Activated effector memory CD4-positive, alpha-beta T cell treated with Interleukin-2 at 50 U/mL for 16 hours (primary cell): ENCODE measurements at places on chromosomes 2 and 18.
A peak's percentile ranks its signal among the peaks of the same experiment; 100 is the strongest.

DNA sequence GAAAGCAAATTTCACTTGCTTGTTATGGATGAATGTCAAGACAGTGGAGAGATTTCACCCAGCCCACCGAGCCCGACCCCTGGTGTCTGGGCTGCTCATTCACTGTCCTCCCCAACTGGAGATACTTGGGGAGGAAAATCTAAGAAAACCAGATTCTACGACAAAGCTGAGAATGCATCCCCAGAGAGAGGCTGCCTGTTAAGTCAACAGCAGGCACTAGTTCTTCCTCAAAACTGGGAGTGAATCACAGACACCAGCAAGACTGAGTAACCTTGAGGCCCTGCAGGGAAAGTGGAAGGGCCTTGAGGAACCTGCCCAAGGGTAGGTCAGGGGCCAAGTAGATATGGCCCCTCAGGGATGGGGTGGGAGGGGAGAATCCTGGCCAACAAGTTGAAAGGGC lies 34.2 kb upstream of the MLPH start:
- no peak for DNase-seq

- no peak for DNase-seq
Measured at GRCh38 chr2:190881084-190881597, 520 bp downstream of the GLS start.

DNA sequence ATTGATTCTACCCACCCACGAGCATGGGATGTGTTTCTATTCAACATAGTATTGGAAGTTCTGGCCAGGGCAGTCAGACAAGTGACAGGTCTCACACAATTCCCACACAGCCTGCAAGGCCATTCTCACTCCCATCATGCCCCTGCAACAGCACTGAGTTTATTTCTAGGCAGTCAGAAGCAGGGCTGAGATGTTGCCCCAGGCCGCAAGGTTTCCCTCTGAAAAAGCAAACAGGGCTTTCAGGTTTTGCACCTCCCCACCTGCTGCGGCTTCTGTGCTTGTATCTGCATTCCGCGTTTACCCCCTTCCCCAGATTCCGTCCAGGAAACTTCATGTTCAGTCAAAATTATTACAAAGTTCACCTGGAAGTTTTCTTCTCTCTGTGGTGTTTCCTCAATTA lies 9.4 kb upstream of the TACR1 start:
- no peak for DNase-seq

- DNase-seq = no peak
Measured at GRCh38 chr18:37489998-37490397, 75.6 kb downstream of the CELF4 start.

DNA sequence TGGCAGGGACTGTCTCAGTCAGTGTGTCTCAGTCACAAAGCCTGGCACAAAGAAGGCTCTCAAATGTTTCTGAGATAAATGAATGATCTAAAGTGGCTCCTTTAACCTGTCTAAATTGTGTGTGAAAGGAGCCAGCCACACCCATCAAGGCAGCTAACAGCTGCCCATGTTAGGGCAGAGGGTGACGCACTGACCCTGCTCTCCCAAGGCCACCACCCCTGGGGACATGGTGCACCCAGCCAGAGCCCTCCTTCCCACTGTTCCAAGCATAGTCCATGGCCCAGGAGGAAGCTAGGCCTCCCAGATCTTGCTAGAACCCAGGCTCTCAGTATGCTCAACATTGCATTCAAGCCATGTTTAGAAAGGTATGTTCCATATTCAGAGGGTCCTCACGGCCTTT lies 100.3 kb downstream of the KLHL29 start:
- DNase-seq = no peak

GRCh38 chr2:96913398-96914202 lies 43.7 kb upstream of the SEMA4C start:
- DNase-seq = peak; percentile 51

GRCh38 chr2:43075054-43075593 lies 151.3 kb downstream of the ZFP36L2 start:
- no peak for DNase-seq

GRCh38 chr2:157657858-157658257 lies 29.2 kb upstream of the ACVR1C start:
- DNase-seq = no peak

- DNase-seq = no peak
Measured at GRCh38 chr2:8304821-8305766, 376.8 kb upstream of the ID2 start.

DNA sequence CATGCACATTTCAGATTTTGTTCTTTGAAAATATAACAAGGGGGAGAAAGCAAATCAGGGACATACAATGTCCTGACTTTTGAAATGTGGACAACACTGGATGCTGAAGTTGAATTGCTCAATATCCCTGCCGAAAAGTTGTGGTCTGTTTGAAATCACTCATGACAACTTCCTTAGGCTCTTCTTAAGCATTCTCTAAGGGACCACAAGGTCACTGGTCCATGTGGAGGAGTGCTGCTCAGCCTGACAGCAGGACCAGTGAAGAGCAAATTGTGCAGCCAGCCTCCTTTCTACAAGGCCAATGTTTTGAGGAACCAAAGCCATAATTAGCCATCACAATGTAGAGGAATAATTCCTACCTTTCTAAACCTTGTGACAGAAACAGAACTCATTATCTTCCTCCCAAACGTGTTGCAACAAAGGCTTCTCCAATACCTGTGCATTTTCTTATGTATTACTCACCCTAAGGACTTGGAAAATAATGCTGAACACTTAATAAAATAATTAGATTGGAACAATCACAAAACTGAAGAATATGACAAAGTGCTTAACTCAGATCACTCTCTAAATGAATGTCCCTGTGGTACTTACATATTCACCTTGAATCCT lies 1477.6 kb upstream of the NXPH2 start:
- no peak for DNase-seq

DNA sequence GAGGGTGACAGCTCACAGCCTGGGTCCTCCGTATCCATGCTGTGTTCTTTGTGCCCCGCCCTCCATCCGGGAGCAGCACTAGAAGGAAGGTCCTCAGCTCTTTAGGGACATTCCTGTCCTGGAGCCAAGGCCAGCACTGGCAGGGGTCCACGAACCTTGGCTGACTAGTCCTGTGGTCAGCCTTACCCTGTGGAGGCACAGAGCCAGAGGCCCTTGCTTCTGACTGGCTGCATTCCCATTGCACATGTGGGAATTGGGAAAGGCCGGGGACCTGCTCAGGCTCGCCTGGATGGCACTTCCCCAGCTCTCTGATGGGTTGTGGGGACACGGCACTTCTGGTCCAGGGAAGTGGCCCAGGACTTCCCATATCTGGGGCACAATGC lies 24.9 kb upstream of the RHOB start:
- no peak for DNase-seq

GRCh38 chr18:13269013-13269280 lies 50.4 kb downstream of the LDLRAD4 start:
- no peak for DNase-seq
